ENCODE measurements at places on chromosomes 3 and 15.

DNA sequence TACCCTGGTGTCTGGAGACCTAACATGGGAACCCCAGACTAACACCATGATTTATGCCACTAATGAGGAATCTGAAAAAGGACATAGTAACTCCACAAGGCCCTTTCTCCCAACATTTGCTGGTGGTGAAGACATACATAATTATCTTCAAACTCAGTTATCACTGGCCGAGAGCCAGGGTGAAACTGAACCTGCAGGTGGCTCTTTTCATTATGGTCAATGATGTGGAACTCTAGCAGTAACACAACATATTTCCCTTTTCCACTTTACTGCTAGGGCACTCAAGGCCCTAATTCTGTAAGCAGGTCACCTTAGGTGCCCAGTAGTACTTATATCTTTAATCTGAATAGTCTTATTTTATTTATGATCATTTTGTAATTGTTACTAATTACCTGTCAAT, 326.4 kb upstream of the SATB1 start:
- no peak for DNase-seq

GRCh38 chr15:55246567-55246966, 43.0 kb downstream of the RAB27A start:
- DNase-seq: no peak

- no peak for DNase-seq
Observed at GRCh38 chr3:176296066-176296597, 901.1 kb downstream of the TBL1XR1 start.

DNA sequence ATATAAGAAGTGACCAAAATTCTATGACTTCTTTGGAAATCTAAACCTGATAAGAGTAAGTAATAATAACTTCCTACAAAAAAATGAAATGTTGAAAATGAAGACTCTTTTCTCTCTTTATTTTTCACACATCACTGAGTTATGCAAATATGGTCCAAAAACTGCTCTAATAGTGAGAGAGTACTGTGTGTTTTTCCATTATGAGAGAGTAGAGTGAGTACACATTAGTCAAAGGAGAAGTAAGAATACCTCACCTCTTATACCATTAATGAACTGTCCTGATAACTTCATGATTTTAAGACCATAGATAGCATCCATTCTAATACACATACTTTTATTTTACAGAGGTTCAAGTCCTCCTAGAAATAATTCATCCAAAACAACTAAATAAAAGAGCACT, 1310.2 kb downstream of the SI start:
- DNase-seq: no peak

DNA sequence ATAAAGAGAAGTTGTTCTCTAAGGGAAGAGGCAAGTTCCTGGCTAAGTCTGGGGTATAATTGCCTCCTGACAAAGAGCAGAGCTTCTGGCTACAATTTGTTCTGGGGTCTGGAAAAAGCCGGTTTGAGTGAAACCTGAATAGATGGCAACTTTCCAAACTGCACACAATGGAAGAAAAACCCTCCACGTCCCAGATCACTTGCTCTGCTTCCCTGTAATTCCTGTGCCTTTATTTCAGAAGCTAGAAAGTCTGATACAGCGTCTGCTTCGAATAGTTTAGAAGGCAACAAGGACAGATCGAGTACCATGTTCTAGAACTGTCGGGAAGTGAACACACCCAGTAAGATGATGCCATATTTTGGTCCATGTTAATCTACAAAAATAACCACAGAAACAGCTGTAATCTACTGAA, 1.6 kb upstream of the WDR82 start:
- no peak for DNase-seq

DNA sequence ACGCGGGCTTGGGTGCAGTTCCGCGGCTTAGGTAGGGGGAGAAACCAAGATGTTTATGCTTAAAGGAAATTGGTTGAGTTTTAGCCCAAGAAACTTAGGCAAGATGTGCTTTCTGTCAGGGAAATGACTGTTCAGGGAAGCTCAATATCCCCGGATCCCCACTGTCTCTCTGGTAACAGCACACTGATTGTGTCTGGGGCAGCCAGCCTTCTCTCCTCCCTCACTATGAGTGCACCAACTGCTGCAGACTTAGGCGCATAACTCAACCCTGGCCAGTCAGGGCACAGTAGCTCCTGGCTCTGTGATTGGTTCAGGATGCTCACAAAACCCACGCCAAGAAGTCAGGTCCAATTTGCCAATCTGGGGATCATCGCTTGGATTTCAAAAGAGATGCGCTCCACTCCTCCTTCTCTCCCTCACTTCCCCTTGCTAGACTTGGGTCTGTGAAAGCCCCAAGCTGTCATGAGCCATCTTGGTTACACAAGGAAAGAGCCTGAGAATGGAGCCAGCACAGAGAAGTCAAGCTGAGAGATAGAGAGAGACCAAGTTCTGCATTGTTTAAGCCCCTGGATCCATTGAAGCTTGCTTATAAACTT, 42.5 kb upstream of the CACNA2D3 start:
- no peak for DNase-seq

- DNase-seq: no peak
Observed at GRCh38 chr15:67068710-67069400, 3.5 kb downstream of the SMAD3 start.

GRCh38 chr3:45553469-45553974, 41.0 kb upstream of the LIMD1 start:
- DNase-seq: no peak

GRCh38 chr3:4493941-4494894, 1.1 kb downstream of the ITPR1 start:
- no peak for DNase-seq

DNA sequence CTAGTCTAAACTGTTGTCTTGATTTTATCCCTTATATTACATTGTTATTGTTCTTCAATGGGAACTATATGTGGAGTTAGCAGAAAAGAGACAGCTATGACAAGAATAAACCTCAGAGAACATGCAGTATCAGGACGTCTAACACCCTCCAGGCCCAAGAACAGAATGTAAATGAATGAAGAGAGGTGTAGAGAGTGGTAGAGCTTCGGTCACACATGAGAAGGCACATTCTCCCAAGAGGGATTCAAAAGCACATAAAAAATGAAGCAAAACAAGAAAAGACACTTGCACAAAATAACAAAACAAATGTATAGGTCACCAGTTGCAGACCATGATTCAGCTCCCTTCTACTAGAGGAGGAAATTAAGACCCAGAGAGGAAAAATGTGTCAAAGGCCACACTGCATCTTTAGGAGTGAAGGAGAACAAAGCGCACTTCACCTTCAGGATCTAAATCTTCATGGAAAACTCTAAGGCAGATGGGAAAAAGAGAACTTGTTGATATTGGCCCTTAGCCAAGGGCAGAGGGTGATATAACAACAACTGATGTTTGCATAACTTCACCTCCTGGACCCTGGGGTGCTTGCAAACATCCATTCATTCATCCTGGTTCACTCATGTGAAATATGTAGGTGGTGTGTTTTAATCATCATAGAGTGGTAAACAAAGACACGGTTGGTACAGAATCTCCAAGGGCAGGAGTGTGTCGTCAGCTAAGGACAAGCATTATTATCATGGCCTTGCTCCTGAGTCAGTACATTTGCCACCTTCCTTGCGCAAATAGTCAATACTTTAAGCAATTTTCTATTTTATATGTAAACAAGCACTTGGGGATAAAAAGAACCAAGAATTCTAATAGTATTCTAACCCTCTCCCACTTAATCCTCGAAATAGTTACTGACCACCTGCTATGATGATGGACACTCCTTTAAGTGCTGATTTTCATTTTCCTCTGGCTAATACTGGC, 8.8 kb downstream of the NEK10 start:
- no peak for DNase-seq

DNA sequence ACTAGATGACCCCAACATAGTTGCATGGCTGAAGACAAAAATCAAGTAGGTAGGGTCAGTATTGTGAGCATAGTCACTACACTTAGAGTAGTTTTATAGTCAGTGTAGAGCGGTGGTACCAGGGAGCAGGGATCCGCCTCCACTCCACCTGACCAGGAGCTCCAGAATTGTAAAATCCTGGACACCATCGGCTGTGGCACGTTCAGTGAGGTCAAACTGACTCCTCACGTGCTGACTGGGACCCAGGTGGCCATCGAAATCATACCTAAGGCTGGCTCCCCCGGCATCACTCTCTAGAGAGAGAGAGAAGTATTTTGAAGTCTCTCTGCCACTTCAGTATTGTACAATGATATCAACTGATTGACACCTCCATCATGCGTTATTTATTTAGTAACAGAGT, 59.7 kb upstream of the TAMM41 start:
- no peak for DNase-seq

DNA sequence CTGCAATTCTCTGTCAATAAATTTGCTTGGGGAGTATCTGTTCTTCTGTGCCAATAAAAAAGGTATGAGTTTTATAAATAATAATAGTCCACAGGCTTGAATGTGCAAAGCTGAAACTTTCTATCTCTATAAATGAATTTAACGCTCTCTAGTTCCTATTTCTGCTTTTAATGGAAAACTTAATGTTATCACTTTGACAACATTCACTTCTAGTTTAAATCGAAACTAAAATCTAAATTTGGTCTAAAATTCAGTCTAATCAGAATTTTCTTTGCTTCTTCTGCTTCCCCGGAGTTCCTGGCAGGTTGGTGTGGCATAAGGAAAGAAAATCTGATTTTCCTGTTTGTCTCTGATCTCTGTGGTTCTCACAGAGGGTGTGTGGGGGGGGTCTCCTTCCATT, 450.1 kb upstream of the TBL1XR1 start:
- no peak for DNase-seq

DNA sequence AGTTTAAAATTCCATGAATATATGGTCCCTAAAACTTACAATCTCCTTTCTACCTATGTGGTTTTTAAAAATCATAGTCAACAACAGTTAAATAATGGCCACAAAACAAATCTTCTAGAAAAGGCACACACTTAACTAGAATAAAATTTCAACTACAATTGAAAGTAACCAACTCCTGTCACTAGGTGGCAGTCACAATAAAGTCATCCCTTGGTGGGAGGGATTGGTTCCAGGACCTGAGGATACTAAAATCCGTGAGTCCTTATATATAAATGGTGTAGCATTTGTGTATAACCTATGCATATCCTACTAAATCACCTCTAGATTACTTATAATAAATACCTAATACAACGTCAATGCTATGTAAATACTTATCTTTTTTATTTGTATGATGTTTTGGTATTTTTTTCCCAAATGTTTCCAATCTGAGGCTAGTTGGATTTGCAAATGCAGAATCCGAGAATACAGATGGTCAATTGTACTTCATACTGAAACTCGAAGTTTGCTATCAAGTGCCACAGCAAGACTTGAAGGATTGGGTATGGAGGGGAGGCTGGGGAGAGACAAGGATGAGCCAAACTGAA, 172.6 kb downstream of the FMN1 start:
- no peak for DNase-seq

- no peak for DNase-seq
Observed at GRCh38 chr3:68892297-68892696, 40.0 kb downstream of the TAFA4 start.

Measured in stimulated activated CD8-positive, alpha-beta memory T cell treated with anti-CD3 and anti-CD28 coated beads, Interleukin-4, amount 100 ng/mL, for 24 hours (primary cell).